ENCODE measurements at places on chromosomes 2 and 18.

DNA sequence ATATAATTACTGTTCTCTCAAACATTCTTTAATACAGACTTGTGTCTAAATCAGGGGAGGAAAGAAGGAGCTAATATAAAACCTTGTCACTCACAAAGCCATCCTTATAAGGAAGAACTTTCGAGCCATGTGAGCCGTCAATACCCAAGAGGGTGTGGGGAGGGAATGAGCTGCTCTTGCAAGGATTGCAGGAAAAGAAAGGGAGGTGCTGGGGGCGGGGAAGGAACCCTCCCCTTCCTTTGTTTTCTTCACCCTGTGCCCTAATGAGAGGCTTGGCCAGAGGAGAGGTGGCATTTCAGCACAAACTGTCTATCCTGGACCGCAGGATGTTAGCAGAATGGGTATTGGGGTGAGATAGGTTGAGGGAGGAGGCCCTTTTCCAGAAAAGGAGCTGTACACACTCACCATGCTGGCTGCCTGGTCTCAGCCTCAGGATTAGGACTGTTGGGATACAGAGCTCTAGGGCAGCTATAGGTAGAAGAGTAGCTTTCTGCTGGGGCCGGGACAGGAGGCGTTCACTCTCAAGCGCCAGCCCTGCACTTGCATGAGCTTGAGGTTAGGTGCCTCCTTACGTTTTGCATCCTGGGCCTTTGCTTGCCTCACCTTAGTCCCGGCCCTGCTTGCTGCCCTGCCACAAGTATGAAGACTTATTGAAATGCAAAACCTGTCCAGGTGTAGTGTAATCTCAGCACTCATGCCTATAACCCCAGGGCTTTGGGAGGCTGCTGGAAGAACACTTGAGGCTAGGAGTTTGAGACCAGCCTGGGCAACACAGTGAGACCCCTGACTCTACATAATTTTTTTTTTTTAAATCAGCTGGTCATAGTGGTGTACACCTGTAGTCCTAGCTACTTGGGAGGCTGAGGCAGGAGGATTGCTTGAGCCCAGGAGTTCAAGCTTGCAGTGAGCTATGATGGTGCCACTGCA lies 190.5 kb downstream of the LOXHD1 start:
- no peak for DNase-seq

DNA sequence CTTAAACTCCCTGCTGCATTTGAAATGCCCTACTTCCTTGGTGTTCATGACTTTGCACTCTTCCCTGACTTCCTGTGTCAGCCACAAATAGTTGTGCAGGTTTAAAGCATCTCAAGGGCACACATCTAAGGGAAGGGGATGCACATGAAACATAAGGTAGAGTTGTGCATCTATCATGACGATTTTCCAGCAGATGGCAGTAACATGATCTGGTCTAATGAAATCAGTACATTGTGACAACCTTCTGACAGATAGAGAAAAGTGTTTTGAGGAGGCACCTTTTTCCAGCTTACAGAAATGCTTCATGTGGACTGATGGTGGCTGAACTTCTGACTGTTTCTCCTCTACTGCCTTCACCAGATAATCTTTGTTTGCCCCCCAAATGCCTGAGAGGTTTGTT lies 238.9 kb downstream of the XIRP2 start:
- DNase-seq: no peak

DNA sequence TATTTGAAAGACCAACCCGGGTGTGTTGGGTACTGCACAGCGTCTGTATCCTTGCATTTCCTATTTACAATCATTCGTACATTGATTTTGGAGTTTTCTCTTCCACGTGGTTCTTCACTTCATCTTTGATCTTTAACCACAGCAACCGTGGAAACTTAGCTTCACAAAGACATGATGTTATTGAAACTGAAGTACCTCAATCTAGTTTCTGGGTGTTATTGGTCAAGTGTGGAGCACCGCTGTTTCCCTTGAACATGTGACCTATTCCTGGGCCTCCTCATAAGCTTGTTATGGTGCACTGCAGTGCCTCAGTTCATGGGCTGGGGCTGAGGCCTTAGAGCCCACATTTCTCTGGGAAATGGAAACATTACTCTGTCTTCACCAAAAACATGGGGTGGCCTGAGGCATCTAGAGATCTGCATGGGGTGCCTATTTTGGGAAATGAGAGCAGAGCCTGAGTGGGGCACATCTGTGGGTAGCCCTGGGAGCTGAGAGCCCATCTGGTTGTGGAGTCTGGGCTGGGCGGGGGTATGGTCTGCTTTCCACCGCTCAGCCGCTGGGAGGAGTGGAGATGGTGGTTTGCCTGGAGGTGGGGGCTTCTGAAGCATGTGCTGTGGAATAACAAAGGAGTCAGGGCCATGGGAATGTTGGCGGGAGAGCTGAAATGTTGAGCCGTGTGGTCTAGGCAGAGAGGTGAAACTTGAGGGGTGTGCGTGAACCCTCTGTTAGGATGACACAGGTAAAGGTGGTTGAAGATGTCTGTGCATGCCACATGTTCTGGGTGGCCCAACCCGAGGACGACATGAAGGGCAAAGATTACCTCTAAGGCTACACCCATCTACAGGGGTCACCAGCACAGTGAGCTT lies 37.4 kb downstream of the ZNF236 start:
- DNase-seq: peak; percentile 79

- no peak for DNase-seq
Measured at GRCh38 chr2:108184419-108184818, 55.3 kb upstream of the SULT1C3 start.

GRCh38 chr2:113309655-113310387 lies 31.1 kb upstream of the PAX8 start:
- DNase-seq: no peak

DNA sequence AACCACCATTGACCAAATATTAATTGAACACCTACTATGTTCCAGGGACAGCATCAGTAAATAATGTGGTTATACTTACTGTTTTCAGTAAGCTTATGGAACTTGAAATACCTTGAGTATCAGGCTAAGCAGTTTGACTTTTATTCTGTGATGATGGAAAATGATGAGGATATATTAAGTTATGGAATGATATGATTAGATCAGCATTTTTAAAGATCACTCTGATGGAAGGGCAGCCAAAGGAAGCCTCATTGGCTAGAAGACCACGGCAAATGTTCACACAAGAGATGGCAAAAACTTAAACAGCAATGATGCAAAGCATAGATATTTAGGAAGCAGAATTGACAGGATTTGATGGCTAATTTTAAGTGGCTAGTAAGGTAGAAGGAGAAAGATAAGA lies 266.9 kb upstream of the DPP10 start:
- DNase-seq: no peak

DNA sequence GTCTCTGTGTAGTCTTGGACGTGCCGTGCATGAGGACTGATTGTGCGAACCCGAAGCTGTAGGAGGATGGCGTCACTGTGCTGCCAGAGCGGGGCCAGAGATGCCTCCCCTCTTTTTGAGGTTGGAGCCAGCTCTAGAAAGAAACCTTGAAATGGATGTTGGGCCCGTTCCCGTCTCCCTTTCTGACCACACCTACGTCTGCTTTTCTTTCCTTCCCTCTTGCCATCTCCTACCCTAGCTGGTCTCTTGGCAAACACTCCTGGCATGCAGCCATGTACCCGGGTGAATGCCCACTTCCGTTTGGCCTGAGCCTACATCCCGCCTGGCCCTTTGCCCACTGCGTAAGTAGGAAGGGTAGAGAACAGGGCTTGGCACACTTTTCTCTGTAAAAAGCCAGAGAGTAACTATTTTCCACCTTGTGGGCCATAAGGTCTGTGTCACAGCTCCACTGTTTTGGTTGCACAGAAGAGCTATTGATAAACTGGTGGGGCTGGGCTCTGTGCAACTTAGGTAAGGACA lies 37.4 kb downstream of the SH3BP4 start:
- no peak for DNase-seq

DNA sequence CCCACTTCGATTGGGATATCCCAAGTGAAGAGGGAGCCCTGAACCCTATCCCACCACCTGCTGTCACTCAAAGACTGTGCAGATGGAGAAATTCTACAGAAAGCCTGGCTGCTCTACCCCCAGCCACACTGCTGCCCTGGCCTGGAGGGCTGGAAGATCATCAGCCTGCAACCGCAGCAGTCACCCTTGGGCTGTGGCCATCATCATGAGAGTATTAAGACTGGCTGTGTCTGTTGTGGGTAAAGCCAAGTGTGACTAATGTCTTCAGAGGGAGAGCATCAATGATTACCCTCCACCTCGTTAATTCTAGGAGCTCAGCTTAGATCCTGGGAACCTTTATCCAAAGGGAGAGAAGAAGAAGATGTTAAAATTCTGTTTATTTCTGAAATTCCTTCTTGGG lies 221.5 kb downstream of the TFCP2L1 start:
- DNase-seq: no peak

GRCh38 chr2:23414871-23415270 lies 29.9 kb downstream of the KLHL29 start:
- DNase-seq: no peak

DNA sequence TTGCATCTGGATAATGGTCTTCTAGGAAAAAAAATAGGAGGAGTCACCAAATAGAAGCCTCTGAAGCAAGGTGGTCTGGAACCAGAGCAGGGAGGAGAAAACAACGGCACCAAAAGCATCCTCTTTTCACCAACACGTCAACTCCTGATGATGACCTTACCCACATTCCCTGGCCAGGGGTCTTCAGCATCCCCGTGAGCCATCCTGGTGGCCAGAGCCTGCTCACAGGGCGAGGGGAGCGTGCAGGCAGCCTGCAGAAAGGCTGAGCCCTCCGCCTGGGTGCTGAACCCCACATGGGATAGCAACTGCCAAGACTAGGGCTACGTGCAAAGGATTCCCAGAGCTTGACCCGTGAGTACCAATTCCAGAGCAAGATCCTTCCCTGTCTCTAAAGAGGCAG lies 191.0 kb downstream of the NDUFA10 start:
- DNase-seq: no peak

- DNase-seq: no peak
Measured at GRCh38 chr2:29431485-29431884, 316.3 kb downstream of the CLIP4 start.

DNA sequence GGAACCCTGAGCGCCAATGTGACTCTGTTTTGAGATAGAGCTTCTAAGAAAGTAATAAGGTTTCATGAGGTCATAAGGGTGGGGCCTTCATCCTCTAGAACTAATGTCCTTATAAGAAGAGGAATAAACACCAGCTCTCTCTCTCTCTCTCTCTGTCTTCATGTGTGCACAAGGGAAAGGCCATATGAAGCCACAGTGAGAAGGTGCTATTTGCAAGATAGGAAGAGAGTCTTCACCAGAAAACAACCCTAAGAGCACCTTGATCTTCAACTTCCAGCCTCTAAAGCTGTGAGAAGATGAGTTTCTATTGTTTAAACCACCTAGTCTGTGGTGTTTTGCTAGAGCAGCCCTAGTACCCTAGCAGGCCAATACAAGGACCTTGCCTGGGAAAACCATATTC lies 55.8 kb downstream of the DOCK10 start:
- no peak for DNase-seq

DNA sequence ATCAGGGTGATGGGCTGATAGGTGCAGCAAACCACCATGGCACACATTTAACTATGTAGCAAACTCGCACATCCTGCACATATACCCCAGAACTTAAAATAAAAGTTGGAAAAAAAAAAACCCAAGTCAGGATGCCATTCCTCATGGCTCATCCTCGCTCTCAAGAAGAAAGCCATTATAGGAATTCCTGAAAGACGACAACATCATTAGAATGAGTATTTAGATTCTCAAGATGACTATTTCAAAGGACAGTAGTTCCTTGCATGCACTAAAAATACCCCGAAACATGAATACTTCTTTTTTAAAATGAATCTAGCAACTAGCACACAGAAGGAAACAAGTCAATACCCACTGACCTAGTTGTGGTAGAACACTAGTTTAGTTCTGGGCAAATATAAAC lies 285.8 kb upstream of the REV1 start:
- no peak for DNase-seq

- DNase-seq: no peak
Measured at GRCh38 chr18:60319129-60319528, 53.4 kb downstream of the MC4R start.

GRCh38 chr2:179336782-179337534 lies 72.3 kb upstream of the SESTD1 start:
- no peak for DNase-seq

- DNase-seq: no peak
Measured at GRCh38 chr2:70440621-70441020, 113.0 kb downstream of the TGFA start.

DNA sequence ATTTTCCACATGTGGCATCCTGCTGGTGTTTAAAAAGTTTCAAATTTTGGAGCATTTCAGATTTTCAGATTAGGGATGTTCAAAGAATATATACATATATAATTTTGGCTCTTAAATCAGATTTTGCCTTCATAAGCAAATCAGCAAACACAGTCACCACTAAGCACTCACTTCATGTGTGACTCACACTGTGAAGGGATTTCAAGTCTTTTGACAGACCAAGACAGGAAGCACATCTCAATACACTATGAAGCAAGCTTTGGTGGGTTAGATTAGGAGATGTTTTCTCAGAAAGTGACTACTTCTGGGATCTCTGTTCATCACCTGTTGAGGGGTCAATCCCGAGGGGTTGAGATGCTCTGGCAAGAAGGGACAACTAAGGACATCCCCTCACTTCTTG lies 227.8 kb upstream of the RBBP8 start:
- DNase-seq: no peak

DNA sequence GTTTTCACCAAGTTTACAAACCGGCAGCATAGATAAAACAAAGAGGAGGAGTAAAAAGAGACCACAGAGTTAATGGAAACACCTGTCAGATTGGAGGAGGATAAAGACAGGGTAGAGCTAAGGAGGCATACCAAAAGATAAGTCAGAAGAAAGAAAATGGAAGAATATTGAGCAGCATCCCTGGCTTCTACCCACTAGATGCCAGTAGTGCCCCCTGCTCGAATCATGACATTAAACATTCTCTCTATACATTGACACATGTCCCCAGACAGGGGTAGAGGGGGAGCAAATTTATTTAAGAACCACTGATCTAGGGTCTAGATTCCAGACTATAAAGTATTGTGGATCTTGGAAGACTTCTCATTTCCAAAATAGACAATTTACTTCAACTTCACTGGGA lies 159.8 kb upstream of the ETAA1 start:
- no peak for DNase-seq

DNA sequence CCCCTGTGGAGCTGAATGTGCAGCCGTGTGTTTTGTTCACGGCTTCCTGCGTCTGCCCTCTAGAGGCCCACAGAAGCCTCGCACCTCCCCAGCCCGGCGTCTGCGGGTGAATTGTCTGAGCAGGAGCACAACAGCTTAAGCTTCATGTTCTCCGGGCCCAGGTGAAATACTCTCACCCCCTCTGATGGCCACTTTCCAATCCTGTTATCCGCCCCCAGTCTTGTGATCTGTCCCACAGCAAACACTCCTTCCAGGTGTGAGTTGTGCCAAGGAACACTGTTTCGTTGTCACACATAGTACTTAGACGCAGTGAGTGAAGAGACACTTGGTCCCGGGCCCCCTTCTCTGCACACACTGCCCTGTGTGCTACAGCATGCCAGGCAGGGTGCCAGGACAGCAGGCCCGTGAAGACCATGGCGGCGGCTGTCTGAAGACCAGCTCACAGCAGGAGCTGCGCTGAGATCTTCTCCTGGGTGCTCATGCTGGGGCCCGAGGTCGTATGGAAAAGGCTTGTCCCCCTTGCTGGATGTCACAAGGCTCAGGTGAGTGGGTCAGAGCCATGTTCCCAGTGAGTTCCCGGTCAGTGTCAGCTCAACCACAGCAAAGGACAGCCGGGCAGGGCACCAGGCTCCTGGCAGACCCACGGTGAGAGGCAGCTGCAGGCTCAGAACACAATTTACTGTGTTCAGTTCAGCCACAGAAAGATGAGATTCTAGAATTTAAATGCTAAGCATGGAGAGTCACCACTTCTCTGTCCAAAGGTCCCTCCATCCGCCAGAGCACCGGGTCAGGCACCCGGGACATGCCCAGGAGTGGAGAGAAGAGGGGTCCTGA lies 6.8 kb upstream of the PXDN start:
- peak; percentile 58 for DNase-seq

- no peak for DNase-seq
Measured at GRCh38 chr2:124913868-124914267, 888.8 kb downstream of the CNTNAP5 start.
